ENCODE measurements at places on chromosomes 1 and 21.

GRCh38 chr1:95534985-95535384 is 301.0 kb downstream of the RWDD3 start:
- no peak for DNase-seq

GRCh38 chr1:184150776-184151531 is 99.4 kb downstream of the TSEN15 start:
- no peak for DNase-seq

GRCh38 chr21:45154511-45155508 is 80.4 kb downstream of the ADARB1 start:
- DNase-seq: no peak

DNA sequence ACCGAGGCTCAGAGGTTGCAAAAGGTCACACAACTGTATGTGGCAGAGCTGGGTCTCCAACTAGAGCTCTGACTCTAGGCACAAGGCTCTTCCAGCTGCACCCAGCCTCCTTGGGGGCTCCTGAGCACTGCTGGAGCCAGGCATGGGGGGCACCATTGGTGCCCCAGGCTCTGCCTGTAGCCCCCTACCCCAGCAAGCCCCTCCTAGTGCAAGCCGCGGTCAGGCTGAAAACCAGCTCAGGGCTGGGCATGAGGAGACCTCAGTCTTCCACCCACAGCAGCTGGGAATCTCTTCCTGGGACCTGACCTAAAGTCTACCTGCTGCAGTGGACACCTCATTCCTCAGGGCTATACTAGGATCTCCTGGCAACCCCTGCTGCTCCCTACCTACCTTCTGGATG is 14.6 kb downstream of the TNNT2 start:
- DNase-seq: no peak

DNA sequence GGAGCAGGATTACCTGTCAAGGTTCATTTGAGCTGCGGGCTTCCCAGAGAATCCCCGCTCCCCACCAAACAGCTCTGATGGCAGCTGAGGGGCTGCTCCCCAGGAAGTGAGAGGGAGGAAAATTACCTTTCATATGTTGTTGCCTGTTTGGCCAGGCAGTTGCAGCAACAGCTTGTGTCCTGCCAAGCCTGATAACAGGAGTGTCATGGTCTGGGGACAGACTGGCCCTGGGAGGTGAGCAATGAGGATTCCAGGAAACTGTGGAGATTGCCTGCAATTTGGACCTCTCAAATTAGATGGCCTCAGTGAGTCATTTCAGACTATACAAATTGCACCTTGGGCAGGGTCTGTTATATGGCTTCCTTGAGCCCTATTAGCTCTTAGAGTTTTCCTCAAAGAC is 189.3 kb downstream of the PTPRU start:
- DNase-seq: no peak

DNA sequence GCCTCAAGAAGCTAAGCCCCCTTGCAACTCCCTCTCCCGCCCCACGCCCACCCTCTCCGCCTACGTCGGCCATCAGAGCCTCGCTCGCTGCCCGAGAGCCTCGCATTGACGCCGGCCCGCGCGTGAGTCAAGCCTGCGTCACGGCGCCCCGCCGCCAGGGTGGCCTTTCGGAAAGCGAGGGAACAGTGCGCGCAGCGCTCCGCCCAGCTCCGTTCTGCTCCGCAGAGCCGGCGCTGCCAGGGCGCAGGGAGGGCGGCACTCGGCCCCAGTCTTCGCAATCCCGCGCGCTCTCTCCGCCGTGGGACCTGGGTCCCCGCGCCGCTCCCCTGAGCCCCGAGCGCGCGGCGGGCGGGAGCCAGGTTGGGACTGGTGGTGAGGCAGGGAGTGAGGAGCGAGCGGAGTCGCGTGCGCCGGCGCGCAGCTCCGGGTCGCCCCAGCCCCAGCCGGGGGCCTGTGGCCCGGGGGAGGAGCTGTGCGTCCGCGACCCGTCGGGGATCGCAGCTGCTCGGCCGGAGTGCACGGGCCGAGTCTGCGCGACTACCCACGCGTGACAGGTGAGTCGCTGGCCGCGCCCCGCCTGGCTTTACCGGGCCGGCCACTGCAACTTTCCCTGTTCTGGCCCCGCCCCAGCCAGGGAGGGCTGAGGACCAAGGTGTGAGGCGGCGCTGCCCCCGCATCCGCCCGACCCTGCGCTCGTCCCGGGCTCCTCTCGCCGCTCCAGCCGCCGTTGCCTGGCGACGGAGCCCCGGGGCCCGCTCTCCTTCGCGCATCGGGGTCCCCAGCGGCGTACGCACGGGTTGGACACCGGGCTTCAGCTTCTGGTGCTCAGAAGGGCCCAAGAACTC is at the start of gene SLC6A17:
TSS of gene SLC6A17 (plus strand) at position 165 of the 845 bp plus-strand sequence. CDS start 16,436 bp downstream, outside the sequence.
- DNase-seq: no peak

DNA sequence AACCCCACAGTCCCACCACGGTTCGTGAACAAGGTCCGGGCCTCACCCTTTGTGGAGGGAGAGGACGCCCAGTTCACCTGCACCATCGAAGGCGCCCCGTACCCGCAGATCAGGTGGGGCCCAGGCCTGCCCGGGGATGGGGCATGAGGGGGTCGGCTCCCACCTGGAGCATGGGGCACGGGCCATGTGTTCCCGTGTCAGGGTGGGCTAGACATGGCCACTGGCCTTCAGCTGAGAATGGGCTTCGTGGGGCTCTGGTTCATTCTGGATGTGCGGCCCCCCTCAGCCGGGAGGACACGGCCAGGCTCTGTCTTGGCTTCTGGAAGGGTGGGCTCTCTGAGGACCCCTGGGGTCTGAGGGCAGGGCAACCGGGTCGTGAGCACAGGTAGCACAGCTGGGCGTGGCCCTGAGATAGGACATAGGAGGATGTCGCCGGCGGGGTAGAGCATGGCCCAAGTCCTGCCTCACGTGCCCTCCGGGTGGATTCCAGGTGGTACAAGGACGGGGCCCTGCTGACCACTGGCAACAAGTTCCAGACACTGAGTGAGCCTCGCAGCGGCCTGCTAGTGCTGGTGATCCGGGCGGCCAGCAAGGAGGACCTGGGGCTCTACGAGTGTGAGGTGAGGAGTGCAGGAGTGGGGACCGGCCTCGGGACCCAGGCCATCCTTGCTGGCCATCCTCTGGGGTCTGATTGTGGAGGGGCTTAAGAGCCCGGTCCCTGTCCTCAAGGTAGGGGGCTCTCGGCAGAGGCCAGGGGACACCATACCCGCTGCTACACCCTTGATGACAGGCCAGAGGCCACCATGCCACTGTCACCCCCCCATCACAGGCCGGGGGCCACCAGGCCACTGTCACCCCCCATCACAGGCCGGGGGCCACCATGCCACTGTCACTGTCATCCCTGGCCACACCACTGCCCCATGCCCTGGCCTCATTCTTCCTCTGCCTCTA is 55.5 kb downstream of the TRIM11 start:
- no peak for DNase-seq

- DNase-seq: no peak
These were observed at the start of gene TRIM46 for GRCh38 chr1:155173478-155174323. TSS of gene TRIM46 (plus strand) at chr1:155173849. CDS start at chr1:155173967, 118 bp downstream.

DNA sequence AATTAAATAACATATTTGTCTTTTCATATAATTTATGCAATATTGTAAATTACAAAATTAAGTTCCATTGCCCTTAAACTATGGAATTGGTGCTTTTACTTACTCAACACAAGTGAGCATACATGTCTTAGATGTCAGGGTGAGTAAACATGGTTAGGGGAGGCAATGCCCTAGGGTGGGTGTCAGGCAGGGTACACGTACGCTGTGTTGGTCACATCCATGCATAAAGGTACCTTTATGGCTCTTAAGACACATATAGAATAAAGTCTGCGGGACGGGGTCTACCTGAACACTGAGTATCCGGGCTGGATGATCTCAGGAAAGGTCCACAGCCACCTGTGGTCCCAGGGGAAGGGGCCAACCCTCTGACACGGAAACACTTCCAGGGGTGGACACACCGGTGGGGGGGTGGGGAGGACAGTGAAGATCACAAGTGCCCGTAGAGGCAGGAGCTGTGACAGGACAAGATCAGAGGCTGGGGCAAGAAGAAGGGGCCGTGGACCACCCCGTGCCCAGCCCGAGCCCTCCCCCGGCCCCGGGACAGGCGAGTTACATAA is 720 bp downstream of the LIN9 start:
- no peak for DNase-seq

GRCh38 chr1:15578921-15579682 is 5.7 kb downstream of the AGMAT start:
- DNase-seq: no peak

GRCh38 chr1:78339490-78339889 is 151.3 kb upstream of the PTGFR start:
- DNase-seq: no peak

GRCh38 chr21:37551993-37552355 is 185.4 kb downstream of the DYRK1A start:
- DNase-seq: no peak

- DNase-seq: no peak
These were observed 30.4 kb upstream of the FOXO6 start for GRCh38 chr1:41330588-41331545.

DNA sequence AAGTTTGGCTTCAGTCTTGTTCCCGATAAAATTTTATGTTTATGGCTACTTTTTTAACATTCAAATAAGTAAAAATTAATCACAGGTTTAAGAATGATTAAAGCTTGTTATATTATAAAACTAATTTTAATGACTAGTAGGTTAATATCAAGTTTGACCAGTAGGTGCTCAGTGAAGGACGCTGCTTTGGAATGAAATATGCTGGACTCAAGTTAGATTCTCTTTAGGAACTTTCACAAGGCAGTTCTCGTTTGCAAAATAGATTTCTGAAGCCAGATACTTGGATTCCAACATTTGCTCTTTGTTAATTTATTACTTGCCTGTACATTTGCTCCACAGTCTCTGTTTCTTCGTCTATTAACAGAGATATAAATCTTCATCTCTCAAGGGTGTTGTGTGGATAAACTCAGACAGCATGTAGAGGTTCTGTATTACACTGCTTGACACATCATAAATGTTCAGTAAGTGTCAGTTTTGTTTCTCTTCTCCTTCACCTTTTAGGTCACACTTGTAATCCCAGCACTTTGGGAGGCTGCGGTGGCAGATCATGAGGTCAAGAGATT is 432.8 kb upstream of the CHRM3 start:
- DNase-seq: no peak

DNA sequence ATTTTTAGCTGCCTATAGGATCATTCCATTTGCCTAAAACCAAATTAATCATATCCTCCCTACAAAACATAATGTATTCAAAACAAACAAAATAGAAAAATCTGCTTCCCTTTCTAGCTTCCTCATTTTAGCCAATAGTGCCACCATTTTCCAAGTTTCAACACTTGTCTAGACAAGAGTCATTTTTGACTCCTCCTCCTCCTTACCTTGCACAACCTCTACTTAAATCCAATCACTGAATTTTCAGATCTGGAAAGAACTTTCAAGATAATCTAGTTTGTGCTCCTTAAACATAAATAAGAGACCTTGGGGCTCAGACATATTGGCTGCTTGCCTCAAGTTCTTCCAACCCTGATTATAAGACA is 7.4 kb downstream of the STX6 start:
- DNase-seq: no peak

DNA sequence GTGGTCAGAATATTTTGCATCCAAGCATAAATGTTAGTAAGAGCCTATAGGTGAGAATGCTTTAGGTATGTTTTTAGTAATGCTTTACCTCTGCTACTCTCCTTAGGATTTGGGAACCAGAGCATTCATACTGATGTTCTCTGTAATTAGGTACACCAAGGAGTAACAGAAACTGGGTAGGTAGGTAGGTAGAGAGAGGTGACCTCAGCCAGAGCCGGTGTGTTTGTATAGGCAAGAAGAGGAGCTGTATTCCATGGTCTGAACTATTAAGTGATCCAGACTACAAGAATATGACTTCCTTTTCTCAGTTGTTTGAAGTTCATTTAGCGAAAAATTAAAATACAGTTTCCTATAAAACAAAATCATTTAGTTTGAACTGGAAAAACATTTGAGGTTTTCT is 108.5 kb downstream of the SDCCAG8 start:
- no peak for DNase-seq

DNA sequence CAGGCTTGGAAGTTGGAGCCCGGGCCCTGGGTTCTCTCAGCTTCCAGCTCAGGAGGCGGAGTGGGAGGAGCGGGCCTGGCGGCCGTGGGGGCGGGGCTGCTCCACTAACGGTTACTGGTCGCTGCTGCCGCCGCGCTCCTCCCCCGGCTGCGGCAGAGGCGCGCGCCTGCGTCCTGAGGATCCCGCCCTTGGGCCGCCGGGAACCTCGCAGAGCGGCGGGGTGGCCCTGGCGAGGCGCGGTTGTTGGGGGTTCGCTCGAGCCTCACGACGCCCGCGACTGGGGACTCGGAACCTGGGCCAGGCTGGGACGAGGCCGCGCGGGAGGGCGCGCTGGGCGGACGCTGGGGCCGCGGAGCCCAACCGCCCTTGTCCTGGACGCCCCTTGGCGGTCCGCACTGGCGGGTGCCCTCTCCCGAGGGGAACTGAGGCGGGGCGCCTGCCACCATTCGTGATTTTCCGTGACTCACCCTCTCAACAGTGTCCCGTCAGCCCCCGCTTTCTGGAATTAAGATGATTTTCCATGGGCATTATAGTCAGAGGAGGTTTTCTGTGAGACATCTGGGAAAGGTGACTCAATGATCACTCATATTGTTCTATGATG is 34.1 kb downstream of the OR2G3 start:
- no peak for DNase-seq

- no peak for DNase-seq
These were observed 29.4 kb downstream of the FRRS1 start for GRCh38 chr1:99737016-99737415.

GRCh38 chr21:35048706-35049617 is at the start of gene RUNX1:
TSS of gene RUNX1 (minus strand) at chr21:35049302.
- DNase-seq: no peak

DNA sequence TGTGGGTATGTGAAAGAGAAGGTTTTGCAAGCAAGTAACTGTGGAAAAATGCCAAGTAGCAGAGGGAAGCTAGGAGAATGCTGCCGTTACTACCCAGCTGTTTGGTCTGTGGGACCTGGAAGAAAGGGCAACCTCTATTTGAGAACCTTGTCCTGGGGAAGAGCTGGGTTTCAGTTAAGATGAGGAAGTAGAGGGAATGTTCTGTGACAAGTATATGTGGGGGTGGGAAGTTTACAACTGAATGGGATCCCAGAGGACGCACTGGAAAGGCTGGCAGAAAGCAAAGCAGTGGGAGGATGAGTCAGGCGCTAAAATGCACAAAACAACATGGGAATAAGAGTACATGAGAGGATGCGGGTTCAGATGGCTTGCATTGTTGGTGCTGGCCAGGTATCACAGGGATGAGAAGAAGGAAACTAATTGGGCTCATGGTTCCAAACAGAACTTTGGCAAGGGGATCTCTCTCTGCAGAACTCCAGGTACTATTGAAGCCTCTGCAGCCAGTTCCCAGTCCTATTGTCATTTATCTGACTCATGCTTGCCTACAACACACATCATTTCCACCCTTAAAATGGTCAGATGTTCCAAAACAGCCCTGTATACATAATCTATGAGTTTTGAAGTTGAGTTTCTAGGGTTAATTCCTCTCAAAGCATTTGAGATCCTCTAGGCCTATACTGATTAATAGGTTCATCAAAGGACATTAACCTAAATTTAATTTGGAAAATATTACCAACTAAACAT is 88.5 kb upstream of the VAV3 start:
- DNase-seq: no peak

DNA sequence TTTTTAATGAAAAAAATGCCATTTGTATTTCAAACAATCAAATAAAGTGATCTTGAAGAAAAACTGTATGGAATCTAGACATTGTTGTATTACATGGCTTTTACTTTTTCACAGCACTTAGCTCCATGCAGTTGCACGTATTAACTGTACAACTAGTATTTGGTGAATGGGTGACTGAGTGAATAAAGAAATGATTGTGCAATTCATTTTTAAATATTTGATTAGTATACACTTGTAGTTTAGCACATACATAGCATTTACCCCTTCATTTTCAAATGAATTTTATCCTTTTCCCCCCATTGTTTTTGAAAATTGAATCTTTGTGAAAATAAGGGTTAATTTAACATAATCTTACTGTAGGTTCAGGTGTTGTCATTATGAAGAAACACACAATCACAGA is 54.5 kb upstream of the GPR25 start:
- DNase-seq: no peak
